Stomach (tissue), 19 donors: ENCODE measurements at places on chromosomes 16 and 17.

DNA sequence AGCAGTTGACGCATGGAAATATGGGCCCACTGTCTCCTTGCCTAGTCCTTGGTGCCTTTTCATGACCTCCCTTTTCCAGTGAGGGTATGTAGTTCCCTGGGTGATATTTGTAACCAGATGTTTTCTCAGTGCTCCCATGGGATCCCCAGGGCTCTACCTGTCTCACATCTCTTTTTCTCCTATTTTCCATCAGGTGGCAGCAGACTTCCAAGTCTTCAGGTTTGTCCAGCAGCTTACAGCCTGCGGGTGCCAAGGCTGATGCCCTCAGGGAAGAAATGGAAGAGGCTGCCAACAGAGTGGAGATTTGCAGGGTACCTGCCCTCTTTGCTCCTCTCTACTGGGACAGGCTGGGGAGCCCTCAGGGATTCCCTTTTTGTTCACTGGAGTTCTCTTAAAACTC, 89.1 kb downstream of the ELAC2 start:
- H3K36me3 ChIP-seq, result peaks cover 6% of the 10 kb centered on the region
- H3K4me3 ChIP-seq, result no peak overlapping the region
- no peaks in the 10 kb centered on the region for H3K4me1 ChIP-seq
- DNase-seq, result no peak

GRCh38 chr17:78497115-78497540, 80.1 kb downstream of the DNAH17 start:
- H3K36me3 ChIP-seq, result no peaks in the 10 kb centered on the region
- H3K27me3 ChIP-seq, result peaks cover 16% of the 10 kb centered on the region
- H3K27ac ChIP-seq, result no peak overlapping the region
- peak; percentile 70 for DNase-seq
- H3K4me1 ChIP-seq, result no peaks in the 10 kb centered on the region

DNA sequence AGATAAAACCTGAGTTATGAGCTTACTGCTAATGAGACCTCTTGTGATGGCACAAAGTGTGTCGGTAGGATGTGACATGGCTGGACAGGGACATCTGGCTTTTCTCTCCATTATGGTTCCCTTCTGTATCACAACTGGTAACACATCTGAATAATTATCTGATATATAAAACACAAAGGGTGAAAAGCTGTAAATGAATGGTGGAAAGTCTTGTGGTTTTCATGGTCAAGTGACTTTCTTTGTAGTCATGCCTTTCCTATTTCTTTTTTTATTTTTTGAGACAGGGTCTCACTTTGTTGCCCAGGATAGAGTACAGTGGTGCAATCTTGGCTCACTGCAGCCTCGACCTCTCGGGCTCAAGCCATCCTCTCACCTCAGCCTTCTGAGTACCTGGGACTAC, 35.3 kb upstream of the ZFHX3 start:
- H3K36me3 ChIP-seq, result no peaks in the 10 kb centered on the region
- no peak overlapping the region for H3K4me3 ChIP-seq
- no peak for DNase-seq
- H3K27ac ChIP-seq, result no peak overlapping the region

DNA sequence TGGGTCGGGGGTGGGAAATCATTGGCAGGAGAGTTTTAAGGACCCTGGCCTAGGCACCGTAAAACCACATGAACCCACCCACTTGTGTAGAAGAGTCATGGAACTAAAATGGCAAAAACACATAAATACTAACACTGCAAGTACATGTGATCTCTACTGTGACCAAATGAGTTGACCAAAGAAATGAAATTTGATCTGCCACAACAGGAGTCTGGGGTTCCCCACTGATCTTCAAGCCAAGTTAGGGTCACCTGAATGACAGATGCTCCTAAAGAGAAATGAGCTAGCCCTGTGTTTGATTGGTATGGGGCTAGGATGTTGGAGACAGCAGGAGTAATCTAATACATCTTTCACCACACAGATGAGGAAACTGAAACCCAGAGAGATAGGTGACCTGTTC, 21.5 kb upstream of the SKAP1 start:
- no peak overlapping the region for H3K4me3 ChIP-seq
- H3K4me1 ChIP-seq, result peaks cover 6% of the 10 kb centered on the region
- H3K27ac ChIP-seq, result no peak overlapping the region

GRCh38 chr16:77059446-77059845, 131.5 kb upstream of the MON1B start:
- no peaks in the 10 kb centered on the region for H3K27me3 ChIP-seq
- H3K4me3 ChIP-seq, result no peak overlapping the region
- H3K4me1 ChIP-seq, result peaks cover 4% of the 10 kb centered on the region
- no peak for DNase-seq
- H3K27ac ChIP-seq, result no peak overlapping the region

- no peaks in the 10 kb centered on the region for H3K36me3 ChIP-seq
- H3K27me3 ChIP-seq, result no peaks in the 10 kb centered on the region
- peak overlapping the region; percentile 59 for H3K4me3 ChIP-seq
- peaks cover 79% of the 10 kb centered on the region for H3K4me1 ChIP-seq
Measured at GRCh38 chr17:78735832-78736525, 46.1 kb downstream of the CYTH1 start.

- H3K4me3 ChIP-seq, result no peak overlapping the region
- DNase-seq, result no peak
- H3K27ac ChIP-seq, result no peak overlapping the region
- H3K36me3 ChIP-seq, result no peaks in the 10 kb centered on the region
- H3K4me1 ChIP-seq, result no peaks in the 10 kb centered on the region
- no peaks in the 10 kb centered on the region for H3K27me3 ChIP-seq
Measured at GRCh38 chr16:35731341-35732040, 2272.1 kb downstream of the TP53TG3F start.

- H3K27ac ChIP-seq, result no peak overlapping the region
- no peaks in the 10 kb centered on the region for H3K36me3 ChIP-seq
- peaks cover 22% of the 10 kb centered on the region for H3K4me1 ChIP-seq
- no peaks in the 10 kb centered on the region for H3K27me3 ChIP-seq
Measured at GRCh38 chr17:5499476-5500231, 13.3 kb downstream of the MIS12 start.

GRCh38 chr16:566475-567372, at the start of gene NHLRC4:
Gene NHLRC4 (plus strand): TSS chr16:567005. CDS start chr16:568048, 1,043 bp downstream.
- H3K36me3 ChIP-seq, result no peaks in the 10 kb centered on the region
- DNase-seq, result peak; percentile 69
- peaks cover 62% of the 10 kb centered on the region for H3K4me1 ChIP-seq
- peak within 1 kb of the TSS; percentile 27 for H3K4me3 ChIP-seq
- H3K27ac ChIP-seq, result peak within 1 kb of the TSS; percentile 50

GRCh38 chr17:40191237-40192208, 14.3 kb downstream of the RAPGEFL1 start:
- peak overlapping the region; percentile 66 for H3K27ac ChIP-seq
- H3K27me3 ChIP-seq, result no peaks in the 10 kb centered on the region
- H3K36me3 ChIP-seq, result peaks cover 16% of the 10 kb centered on the region
- peak overlapping the region; percentile 55 for H3K4me3 ChIP-seq
- peaks cover 13% of the 10 kb centered on the region for H3K4me1 ChIP-seq
- peak; percentile 91 for DNase-seq

DNA sequence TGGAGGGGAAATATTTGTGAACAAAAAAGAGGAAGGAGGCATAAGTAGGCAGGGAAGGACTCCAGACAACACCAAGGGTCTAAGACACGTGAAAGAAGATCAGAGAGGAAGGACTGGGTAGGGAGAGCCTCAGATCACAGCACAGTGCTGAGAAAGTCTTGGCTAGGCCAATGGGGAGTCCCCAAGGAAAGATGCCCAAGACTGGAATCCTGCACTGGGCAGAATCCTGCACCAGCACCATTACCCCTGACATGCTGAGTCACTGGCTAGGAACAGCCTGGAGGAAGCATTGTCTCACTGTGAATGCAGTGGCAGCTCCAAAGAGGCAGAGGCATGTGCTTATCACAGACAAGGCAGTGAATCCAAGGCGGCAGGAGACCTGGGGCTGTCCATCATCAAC, 19.2 kb downstream of the CLEC19A start:
- DNase-seq, result no peak
- H3K27ac ChIP-seq, result no peak overlapping the region
- H3K4me3 ChIP-seq, result no peak overlapping the region
- H3K36me3 ChIP-seq, result no peaks in the 10 kb centered on the region
- no peaks in the 10 kb centered on the region for H3K4me1 ChIP-seq
- no peaks in the 10 kb centered on the region for H3K27me3 ChIP-seq

- H3K27ac ChIP-seq, result no peak overlapping the region
- no peaks in the 10 kb centered on the region for H3K4me1 ChIP-seq
- no peaks in the 10 kb centered on the region for H3K27me3 ChIP-seq
- DNase-seq, result no peak
- H3K36me3 ChIP-seq, result no peaks in the 10 kb centered on the region
Measured at GRCh38 chr17:70153210-70153609, 16.1 kb upstream of the KCNJ2 start.

DNA sequence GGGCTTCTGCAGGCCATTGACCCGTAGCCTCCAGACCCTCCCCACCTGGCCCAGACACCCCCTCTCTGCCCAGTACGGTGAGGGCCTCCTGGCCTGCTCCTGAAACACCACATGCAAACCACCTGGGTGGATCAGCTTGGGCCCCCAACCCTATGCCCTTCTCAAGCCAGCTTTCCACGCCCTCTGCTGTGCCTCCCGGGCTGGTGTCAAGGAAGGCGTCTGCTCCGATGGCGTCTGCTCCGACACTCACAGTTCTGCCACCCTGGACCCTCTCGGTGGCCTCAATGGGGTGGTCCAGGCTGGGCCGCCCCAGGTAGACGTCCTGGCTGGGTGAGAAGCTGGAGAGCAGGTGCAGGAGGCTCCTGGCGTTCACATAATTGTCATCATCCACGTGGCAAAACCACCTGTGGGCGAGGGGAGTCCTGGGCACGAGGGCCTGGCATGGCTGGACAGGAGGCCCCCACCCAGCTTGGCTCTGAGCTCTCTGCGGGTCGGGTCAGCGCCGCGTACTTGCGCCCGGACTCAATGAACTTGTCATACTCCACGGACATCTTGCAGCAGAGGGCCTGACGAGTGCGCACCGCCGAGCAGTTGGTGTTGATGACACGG, 1.4 kb downstream of the RFNG start:
- H3K27me3 ChIP-seq, result no peaks in the 10 kb centered on the region
- H3K27ac ChIP-seq, result no peak overlapping the region
- H3K4me1 ChIP-seq, result peaks cover 28% of the 10 kb centered on the region
- DNase-seq, result no peak
- peak overlapping the region; percentile 88 for H3K4me3 ChIP-seq

DNA sequence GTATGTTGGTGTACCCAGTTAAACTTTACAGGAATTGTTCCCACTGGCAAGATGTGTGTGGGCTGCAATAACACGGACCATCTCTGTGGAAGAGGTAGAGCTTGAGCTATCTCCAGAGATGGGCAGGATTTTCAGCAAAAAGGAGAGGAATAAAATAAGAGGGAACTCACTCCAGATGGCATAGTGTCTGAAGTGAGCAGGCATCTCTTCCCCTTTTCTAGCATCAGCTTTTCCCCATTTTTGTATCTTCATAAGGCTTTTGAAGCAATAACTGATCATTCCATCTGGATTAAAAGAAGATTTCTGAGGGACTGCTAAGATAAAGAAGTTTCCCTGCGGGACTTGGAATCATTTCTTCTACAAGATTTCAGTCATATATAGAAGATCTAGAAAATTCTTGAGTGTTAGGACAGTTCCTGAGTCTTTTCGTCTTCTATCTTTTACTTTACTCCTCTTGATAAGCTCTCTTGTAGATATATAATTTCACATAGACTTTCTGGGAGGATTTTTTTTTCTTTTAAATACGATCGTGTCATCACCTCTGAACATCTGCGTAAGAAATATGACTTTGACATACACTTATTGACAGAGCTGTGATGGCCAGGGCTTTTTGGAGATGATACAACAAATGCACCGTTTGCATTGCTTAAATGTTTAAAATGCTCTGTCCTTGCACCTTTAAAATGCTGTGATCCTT, 2.1 kb downstream of the CPD start:
- H3K36me3 ChIP-seq, result peaks cover 10% of the 10 kb centered on the region
- peak overlapping the region; percentile 92 for H3K4me3 ChIP-seq

DNA sequence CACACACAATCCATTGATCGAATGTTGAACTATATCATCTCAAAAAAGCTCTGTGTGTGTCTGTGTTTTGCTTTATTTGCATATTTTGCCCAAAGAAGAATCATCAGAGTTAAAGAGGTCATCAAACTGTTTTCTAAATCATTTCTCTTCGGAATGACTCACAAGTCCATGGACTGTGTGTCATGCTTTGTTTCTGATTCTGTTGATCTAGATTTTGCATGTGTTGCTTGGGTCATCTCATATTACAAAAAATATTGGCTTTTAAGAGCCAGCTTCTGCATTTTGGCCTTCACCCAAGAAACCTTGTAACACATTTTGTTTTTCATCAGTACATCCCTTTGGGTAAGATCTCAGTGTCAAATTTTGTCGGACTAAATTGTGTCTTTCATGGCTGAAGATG, 471.2 kb upstream of the HSBP1 start:
- DNase-seq, result no peak
- no peaks in the 10 kb centered on the region for H3K27me3 ChIP-seq
- H3K36me3 ChIP-seq, result no peaks in the 10 kb centered on the region
- no peak overlapping the region for H3K27ac ChIP-seq
- no peaks in the 10 kb centered on the region for H3K4me1 ChIP-seq
- H3K4me3 ChIP-seq, result no peak overlapping the region

DNA sequence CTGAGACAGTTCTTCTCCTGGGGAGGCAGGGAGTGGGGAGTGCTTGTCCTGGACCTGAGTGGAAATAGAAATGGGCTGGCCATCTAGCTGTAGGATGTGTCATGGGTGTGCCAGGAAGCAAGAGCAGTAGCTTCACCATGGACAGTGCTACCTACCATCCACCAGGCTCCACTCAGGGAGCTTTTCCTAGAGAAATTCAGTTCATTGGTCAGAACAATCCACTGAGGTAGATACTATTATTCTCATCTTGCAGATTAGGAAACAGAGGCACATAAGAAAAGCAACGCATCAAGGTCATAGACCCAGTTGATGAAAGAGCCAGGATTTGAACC, 372.0 kb downstream of the SLC39A11 start:
- H3K36me3 ChIP-seq, result peaks cover 2% of the 10 kb centered on the region
- no peak overlapping the region for H3K4me3 ChIP-seq
- H3K27ac ChIP-seq, result no peak overlapping the region
- no peaks in the 10 kb centered on the region for H3K27me3 ChIP-seq
- DNase-seq, result no peak

- no peak overlapping the region for H3K4me3 ChIP-seq
- no peaks in the 10 kb centered on the region for H3K4me1 ChIP-seq
- H3K36me3 ChIP-seq, result no peaks in the 10 kb centered on the region
- H3K27ac ChIP-seq, result no peak overlapping the region
- DNase-seq, result peak; percentile 27
- H3K27me3 ChIP-seq, result no peaks in the 10 kb centered on the region
Measured at GRCh38 chr16:5604770-5605169, 507.2 kb upstream of the EEF2KMT start.

GRCh38 chr17:38628441-38628840, 22.7 kb upstream of the SRCIN1 start:
- no peaks in the 10 kb centered on the region for H3K36me3 ChIP-seq
- no peak for DNase-seq
- H3K27ac ChIP-seq, result no peak overlapping the region
- peaks cover 10% of the 10 kb centered on the region for H3K27me3 ChIP-seq

- no peak for DNase-seq
- no peaks in the 10 kb centered on the region for H3K4me1 ChIP-seq
- H3K27me3 ChIP-seq, result no peaks in the 10 kb centered on the region
Measured at GRCh38 chr17:62935523-62935922, 30.5 kb upstream of the TANC2 start.
